ENCODE measurements at places on chromosomes 12 and 14.

DNA sequence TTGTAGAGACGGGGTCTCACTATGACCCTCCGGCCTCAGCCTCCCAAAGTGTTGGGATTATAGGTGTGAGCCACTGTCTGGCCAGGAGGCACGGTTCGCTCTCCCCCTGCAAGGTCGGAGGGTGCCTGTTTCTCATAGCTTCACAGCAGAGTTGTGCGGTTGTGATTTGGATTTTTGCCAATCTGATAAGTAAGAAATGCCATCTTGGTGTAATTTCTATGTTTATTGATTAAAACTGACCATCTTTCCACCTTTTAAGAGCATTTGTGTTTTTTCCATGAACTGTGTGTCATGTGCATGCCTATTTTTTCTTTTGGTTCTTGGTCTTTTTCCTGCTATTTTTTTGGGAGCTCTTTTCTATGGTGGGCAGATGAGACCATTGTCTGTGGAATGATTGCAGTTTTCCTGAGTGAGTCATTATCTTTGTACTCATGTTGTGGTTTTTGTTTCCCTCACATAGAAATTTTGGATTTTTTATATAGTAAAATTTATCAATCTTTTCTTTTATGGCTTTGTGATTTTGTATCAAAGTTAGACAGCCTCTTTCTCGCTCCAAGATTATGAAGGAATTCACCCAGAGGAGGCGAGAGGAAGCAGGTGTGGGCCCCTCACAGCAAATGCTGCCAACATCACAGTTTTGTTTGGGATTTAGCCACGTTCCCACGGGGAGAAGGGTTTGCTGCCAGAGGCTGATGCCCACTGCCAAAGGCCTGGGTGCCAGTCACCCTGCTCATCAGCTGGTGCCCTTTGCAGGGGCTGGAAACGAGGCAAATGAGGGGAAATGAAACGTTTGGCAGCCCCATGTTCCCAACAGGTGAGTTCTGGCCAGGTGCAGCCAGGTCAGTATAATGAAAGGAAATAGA, 47.2 kb downstream of the RFX4 start:
- DNase-seq: no peak

GRCh38 chr12:65466911-65467310, 188.4 kb downstream of the MSRB3 start:
- DNase-seq: no peak

DNA sequence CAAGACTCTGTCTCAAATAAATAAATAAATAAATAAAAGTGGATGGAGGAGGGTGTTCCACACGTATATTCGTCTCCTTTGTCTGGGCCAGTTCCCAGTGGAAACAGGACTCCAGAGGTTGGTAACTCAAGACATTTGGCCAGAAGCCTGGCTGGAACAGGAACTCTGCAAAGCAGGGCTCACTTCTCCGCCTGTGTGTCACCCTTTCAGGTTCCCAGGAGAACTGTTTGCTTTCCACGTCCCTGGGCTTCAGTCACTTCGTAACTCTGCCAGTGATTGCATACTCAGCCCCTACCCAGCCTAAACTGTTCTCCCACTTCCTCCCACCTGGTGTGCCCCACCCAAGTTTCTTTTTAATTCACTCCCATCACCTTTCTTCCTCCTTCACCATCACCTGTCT, 7.0 kb upstream of the UBE2N start:
- no peak for DNase-seq

DNA sequence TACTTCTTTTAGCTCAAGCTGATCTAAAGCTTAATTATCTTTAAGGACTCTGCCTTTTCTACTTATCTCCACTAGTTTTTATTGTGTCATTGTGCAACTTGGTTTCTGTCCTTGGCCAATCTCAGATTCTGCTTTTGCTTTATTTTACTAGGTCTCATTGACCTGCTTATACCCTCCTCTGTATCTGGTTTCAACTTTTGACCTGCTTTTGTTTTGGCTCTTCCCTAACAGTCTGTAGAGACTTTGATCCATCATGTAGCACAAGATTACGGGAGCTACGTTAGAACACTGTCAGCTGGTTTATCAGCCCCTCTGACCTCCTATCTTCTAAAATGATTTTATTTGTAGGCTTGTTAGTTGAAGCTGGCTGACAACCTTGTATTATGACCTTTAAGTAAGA, 43.6 kb downstream of the ZCRB1 start:
- DNase-seq: no peak

DNA sequence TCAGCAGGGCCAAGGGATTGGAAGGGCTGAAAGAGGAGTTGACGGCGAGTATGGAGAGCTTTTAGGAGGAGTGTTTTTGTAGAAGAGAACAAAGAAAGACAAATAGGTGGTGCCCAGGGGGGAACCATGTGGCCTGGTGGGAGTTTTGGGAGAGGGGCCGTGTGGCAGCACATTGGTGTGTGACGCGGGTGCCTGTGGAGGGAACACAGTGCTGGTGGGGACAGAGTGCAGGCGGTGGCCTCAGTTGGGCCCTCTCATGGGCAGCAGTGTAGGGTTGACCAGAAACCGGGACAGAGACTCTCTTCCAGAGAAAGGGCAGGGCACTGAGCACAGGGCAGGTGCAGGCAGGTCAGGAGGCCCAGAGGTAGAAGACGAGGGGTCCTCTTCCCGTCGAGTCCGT, 56.5 kb downstream of the TECPR2 start:
- DNase-seq: no peak

DNA sequence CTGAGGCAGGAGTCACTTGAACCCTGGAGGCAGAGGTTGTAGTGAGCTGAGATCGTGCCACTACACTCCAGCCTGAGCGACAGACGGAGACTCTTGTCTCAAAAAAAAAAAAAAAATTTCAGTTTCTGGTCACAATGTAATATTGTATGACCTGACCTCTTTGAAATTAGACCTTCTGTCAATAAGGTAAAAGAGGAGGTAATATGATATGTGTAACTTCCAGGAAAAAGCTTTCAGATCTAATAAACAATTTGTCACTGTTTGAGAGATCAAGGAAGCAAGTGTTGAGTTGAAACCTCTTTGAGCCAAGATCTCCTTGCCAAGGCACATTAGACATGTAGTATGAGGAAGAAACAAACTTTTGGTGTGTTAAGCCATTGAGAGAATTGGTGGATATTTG, 101.7 kb upstream of the ATF7IP start:
- no peak for DNase-seq

- no peak for DNase-seq
Observed at GRCh38 chr12:75457191-75457590, 23.4 kb upstream of the GLIPR1 start.

Data from kidney epithelial cell (primary cell).